Sigmoid colon (tissue), 7 donors: ENCODE measurements at places on chromosomes 3 and 15. TPM values are rescaled to one million over a fixed set of nuclear protein-coding genes. Genes with fewer than 3 reads are reported as not detected.

DENND4A gene
- 46.1 TPM for total RNA-seq

MORC1 gene
- total RNA-seq: not detected

CCR8 gene
- total RNA-seq: not detected

PP2D1 gene
- total RNA-seq: not detected

SKIL gene
- 24.8 TPM for total RNA-seq

IGSF10 gene
- 0.41 TPM for total RNA-seq

RAD51 gene
- total RNA-seq: 1.1 TPM

NPAP1 gene
- total RNA-seq: not detected
